Left lobe of liver (tissue), 2 donors: ENCODE measurements at places on chromosomes 1 and 21. TPM values are rescaled to one million over a fixed set of nuclear protein-coding genes. Genes with fewer than 3 reads are reported as not detected.

RNASEL gene
- total RNA-seq = 2.2 TPM

TEKT2 gene
- total RNA-seq = not detected

GRCh38 chr1:5576673-5577065, 415.6 kb downstream of the NPHP4 start:
- DNase-seq = no peak

DNA sequence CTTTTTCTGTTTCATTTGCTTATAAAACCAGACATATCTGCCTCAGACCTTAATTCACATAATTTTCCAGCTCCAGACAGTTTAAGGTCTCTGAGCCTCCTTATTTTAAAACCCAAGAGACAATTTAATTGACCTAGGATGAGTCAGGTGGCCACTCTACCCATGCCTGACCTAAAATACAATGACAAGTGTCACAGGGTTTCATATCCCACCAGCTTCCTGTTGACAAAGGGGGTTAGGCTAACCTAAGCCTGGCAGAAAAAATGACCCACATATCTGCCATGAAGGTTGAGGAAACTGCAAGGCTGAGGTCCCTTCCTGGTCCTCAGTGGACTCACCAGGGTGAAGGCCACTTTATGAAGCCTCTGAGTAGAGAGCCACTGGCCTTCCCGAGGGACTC, 52.3 kb downstream of the OPTC start:
- no peak for DNase-seq

- no peak for DNase-seq
These were observed 18.1 kb upstream of the SAMD13 start for GRCh38 chr1:84283381-84283780.

GRCh38 chr1:36614571-36614970, 131.9 kb upstream of the CSF3R start:
- DNase-seq = no peak

DNA sequence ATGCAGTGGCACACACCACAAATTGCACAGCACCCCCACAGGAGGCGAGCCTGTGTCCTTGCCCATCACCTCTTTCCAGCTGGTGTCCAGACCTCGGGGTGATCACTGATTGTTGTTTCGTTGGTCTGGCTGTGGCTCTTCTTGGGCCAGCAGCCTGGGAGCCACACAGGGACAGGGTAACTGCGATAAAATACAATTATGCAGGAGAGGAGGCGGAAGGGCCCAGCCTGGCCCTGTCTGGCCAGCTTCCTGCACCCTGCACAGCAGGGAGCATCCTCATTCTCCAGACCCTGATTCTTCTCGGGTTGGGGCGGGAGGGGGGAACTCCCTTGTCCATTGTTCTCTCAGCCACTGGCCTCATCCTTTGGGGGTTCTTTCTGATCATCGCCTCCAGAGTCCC, 83.6 kb downstream of the ADARB1 start:
- no peak for DNase-seq

- no peak for DNase-seq
These were observed 140.2 kb upstream of the DNAH14 start for GRCh38 chr1:224789311-224789710.

- peak; percentile 88 for DNase-seq
These were observed 3.8 kb downstream of the MPZ start for GRCh38 chr1:161305867-161306519.

- no peak for DNase-seq
These were observed 244.6 kb upstream of the MAP1LC3C start for GRCh38 chr1:242243472-242243871.

DNA sequence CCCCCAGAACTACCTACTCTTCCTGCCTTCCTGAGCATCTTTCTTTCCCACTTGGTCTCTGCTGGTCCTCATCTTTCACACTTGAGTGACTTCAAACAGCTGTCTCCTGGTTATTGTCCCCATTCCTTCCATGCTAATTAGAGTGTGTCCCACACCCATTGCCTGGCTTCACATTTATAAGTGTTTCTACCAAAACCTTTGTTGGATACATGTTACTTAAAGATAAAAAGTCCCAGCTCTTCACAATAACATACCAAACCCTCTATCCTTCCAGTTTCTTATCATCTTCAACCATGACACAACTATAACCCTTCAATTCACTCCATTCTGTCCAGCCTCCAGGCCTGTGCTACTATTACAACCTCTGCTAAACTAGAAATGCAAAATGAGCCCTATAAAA, 41.0 kb downstream of the VCAM1 start:
- DNase-seq = no peak

- DNase-seq = no peak
These were observed 421.2 kb upstream of the ZRANB2 start for GRCh38 chr1:71502006-71502405.

DNA sequence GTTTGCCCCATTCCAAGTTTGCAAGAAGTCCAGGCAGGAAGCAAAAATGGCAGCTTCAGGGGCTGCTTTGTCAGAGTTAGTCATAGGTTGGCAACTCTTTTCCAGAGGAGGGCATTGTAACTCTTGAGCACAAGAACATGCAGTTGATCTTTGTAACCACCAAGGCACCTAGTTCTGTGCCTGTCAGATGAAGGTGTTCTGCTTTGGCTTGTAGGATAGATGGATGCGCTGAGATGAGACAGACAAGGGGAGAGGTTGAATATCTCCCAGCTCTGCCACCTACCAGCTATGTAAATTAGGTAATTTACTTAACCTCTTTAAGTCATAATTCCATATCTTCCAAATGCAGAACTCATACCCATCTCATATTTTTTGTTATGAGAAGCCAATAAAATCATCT, 89.3 kb downstream of the ZNF648 start:
- DNase-seq = no peak

DNA sequence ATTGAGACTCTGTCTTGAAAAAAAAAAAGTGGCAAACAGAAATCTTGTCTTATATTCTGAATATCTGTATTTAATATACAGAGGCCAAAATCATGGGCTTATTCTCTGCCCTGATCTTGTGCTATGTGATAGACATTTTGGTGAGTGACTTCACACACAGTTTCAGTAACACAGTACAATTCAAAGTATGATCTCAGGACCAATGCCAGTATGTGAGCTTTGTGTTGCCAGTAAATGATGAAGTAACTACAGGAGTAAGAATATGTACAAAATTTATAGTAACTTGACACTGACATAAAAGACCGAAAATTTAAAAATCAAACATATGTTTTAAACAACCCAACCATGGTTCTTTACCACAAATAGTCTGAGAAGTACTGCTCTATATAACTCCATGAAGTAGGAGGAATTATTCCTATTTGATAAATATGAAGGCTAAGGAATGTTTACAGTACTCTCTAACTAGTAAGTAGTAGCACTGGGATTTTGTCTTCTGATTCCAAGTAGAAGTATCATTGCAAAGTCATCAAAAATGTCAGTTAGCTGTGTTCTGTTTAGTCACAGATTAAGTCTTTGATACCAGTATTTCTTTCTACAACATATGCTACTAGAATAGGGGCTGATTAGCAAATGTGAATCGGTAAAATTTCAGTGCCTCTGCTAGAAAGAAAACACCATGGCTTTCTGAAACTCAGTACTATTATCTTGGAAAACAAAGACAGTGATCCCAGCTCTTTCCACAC, 25.3 kb downstream of the DPH5 start:
- DNase-seq = no peak

DNA sequence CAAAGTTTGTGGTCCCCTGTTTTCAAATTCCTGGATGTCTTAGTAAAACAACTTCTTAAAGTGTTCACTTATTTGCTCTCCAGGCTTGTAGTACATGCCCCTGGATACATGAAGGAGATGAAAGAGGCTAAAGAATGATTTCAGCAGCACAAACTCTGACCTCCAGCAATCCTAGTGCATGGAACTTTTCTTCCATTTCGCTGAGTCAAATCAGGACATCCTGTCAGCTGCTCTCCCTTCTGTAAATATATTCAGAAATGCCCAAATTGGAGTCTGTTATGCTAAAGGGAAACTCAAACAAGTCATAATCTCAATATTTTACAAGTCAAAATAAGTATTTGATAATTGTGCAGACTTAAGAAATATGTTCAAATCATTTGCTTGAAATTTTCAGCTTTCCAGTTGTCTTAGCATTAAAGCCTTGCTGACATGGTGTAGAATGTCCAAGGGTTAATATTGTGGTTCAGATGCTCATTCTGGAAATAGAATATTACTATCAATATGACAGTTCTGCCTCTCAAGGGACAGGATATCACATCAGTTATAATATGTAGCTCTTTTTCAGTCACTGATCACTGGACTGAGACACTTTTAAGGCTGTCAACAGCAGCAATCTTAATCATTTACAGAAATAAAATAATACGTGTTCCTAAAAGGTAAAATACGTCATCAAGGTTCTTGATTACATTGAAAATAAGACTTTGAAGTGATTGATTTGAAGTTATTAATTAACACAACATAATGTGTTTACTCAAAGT, 1157.3 kb downstream of the PLA2G4A start:
- DNase-seq = no peak

DNA sequence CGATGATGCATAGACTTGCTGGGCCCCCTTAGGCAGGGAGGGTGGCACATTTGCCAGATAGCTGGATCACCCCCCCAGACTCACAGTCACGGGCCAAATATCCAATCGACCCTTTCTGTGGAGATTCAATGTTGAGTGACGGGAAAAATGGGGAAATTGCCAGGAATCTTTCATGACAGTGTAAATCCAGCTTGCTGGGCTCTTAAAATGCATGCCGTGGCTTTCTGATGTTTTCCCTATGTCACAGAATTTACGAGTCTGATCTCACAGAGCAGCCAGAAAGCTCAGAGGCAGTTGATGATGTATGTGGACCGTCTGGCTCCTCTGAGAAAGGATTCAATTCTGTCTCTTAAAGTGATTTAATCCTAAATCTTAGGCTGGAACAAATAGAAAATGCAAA, 150.1 kb upstream of the ZNF644 start:
- no peak for DNase-seq
